Mucosa of descending colon (tissue), 3 donors: ENCODE measurements at places on chromosomes 13 and 19. TPM values are rescaled to one million over a fixed set of nuclear protein-coding genes. Genes with fewer than 3 reads are reported as not detected.
A peak's percentile ranks its signal among the peaks of the same experiment; 100 is the strongest.

The AMER2 gene
- total RNA-seq = not detected

The ZNF492 gene
- total RNA-seq = 0.07 TPM

- no peak for DNase-seq
These were observed 575.6 kb downstream of the DCT start for GRCh38 chr13:93903909-93904308.

The ZNF221 gene
- 1.9 TPM for total RNA-seq

The ETV2 gene
- 2.0 TPM for total RNA-seq

- DNase-seq = no peak
These were observed 1586.0 kb upstream of the PRR20A start for GRCh38 chr13:55554741-55555140.

DNA sequence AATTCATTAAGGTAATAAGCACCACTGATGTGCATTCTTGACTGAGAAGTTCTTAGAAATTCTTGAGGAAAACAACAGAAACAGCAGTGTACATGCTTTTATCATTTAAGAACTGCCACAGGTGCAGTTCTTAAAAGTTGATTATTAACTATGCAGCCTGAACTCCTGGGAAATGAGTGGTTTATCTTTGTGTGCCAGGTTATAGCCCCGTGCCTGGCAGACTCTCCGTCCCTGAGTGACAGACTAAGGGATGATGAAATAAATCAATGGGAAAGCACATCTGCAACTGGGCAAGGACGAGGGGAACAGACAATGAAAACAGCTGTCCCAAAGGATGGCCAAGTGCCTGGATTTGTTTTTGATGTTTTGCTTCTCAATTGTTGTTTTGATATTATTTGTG is 84.4 kb upstream of the SPATA13 start:
- DNase-seq = peak; percentile 60

DNA sequence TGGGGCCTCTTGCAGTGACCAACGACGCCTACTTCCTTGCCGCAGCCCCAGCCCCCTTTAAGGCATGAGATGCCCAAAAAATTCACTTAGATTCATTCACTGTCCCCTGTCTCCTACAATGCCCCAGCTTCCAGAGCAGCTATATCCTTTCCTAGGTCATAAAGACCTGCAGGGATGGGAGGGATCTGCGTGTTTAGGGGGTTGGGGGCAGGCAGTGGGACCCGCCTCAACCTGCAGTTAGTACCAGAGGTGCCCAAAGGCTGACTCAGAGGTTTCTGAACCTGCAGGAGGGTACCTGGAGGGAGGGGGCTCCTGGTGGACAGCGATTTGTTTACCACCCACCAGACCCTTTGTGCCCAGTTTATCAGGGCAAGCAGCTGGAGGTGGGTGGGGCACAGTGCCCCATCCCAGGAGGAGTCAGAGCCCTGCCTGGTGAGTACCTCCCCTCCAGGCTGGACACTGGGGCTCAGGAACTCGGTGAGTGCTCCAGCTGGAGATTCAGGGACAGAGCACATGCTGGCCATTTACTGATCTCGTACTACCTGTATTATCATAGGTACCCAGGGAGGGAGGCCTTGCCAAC is 10.1 kb downstream of the RPS28 start:
- peak; percentile 21 for DNase-seq

GRCh38 chr19:33157906-33158305 is 26.0 kb downstream of the WDR88 start:
- no peak for DNase-seq

- no peak for DNase-seq
These were observed 4.9 kb upstream of the OLFM2 start for GRCh38 chr19:9941231-9941630.

DNA sequence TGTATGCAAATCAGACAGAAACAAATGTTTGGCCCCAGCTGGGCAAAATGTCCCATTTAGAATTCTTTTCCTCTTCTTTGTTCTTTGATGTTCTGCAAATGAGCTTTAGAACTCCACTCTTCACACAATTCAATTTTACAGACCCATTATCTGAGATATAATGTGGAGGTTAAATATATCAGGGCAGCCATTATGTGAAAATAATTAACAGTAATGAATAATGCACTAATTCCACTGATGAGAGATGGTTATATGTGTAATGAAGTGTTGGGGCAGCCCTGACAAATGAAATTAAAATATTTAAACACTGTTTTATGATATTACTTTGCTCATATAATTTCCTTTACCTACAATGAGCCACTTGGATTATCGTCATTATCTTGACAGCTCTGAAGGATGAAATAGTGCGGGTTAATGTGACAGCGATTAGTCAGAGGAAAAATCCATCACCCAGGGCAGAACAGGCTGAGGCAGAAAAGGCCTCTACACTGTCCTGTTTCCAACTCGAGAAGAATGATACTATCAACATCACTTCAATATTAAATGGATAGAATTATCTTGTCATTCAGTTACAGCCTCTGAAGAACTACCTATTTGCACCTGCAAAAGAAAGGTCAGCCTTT is 321.1 kb downstream of the RBM26 start:
- DNase-seq = no peak

GRCh38 chr13:52195401-52195837 is 36.0 kb upstream of the NEK3 start:
- peak; percentile 87 for DNase-seq

The COX6B2 gene
- 16.6 TPM for total RNA-seq

The APOC4 gene
- total RNA-seq = not detected

DNA sequence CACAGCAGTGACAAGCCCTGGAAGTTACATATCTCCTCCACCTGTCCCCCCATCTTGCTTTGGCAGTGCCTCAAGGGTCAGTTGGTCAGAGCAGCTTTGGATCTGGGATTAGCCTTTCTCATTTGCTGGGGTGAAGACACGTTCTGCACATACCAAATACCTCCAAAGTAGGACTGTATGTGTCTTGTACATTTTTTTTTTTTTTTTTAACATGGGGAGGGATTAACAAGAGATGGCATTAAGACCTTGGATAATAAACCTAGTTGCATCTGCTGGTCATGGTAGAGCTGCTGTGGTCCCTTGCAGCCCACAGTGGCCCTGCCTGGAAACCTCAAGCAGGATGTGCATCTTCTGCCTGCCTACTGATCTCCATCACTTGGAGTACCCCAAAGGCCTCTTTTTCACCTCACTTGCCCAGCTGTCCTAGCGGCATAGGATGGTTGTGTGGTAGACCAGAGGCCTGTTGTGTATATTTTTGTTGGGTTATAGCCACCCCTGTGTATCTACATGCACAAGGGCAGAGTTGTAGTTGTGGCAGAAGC is 2.5 kb downstream of the RPS19 start:
- no peak for DNase-seq

DNA sequence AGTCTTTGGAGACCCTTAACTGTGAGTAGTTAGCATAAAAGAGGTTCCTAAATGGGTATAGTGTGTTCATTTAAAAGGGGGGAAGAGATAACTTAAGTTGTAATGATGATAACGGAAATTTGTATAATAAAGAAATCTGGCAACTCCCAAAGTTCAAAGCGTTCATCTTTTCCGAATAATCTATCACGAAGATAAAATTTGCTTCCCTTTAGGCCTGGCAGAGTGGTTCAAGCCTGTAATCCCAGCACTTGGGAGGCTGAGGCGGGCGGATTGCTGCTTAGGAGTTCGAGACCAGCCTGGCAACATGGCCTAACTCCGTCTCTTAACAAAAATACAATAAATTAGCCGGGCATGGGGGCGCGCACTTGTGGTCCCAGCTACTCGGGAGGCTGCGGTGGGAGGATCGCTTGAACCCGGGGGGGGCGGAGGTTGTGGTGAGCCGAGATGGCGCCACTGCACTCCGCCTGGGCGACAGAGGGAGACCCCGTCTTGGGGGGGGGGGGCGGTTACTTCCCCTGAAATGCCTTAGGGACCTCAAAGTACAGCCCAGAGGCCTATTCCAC is 934 bp downstream of the N4BP2L2 start:
- peak; percentile 44 for DNase-seq

DNA sequence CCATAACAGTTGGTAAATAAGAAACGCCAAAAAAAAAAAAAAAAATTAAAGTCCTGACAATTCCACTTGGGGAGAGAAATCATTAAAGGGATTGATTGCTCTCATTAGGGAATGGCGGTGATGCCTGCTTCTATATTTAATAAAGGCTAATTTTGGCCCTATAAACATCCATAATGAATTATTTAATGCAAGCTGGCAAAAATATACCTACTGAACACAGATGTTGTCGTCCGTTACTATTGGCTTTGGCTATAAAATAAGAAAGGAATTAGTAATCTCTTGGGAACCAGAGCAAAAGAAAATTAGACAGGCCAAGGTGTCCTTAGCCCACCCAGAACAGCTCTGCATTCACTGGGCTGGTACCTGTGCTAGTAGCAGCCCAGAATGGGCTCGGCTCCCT is 717.3 kb downstream of the DIAPH3 start:
- no peak for DNase-seq

The SYCN gene
- not detected for total RNA-seq

DNA sequence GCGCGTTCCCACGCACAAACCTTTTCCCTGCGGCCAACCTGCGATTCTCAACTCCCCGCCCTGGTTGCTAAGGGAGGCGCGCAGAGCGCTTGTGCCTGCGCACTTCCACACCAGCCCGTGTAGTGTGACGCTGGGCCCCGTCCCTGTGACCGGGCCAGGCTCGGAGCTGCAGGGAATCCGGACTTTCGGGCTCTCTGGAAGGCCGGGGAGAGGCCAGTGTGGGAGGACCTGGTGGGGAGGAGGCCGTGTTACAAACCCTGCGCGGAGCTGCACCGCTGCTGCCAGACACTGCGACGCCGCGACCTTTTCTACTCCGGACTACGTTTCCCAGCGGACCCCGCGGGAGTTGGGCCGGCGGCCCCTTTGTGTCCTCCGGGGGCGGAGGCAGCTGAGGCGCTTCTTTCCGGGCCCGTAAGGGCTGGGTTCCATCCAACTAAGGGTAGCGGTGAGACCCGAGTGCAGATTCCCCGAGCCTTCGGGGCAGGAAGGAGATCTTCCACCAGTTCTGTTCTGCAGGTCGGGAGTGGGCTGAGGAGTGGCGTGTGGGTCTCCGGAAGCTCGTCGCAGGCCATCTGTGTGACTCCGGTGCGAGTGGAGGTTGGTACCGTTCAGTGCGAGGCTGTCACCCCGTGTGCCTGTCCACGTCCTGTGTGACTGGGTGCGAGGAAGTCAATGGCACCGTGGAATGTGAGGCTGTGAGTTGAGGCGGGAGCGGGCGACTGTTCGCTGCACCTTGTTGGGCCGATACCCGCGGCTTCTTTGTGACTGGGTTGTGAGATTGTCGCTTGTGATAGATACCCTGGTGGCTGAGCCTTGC is at the start of gene ZNF570:
ZNF570 (plus strand) TSS at position 396 of the 817 bp plus-strand sequence. CDS start 999 bp downstream, outside the sequence.
- peak; percentile 92 for DNase-seq

GRCh38 chr13:75399168-75399878 is 82.6 kb downstream of the TBC1D4 start:
- no peak for DNase-seq

DNA sequence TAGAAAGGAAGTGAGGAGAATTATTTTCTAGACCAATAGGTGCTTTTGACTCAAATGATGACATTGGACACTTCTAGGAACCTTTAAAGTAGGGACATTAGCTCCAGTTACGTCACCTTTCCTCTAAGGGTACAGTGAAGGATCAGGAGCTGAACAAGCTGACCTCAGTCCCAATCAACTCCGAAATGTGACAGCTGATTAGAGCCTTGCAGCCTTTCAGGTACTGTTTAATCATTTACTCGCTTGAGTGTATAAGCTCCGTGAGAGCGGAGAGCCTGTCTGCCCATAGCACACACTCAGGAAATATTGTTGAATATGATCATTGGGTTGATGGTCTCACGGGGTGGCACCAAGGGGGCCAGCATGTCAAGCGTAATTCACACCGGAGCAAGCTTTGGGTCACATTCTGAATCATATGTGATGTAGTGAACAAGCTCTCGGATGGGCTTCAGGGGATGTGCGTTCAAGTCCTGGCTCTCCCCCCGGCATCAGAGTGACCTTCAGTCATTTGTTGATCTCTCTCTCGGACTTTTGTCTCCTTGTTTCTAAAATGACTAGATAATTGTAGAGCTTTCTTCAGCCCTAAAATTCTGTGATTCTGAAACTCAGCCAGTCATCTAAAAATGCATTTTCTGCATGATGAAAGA is 141.9 kb downstream of the ZIC5 start:
- DNase-seq = no peak

- no peak for DNase-seq
These were observed 13.4 kb downstream of the TECR start for GRCh38 chr19:14542711-14543328.

- DNase-seq = no peak
These were observed 447 bp downstream of the NFKBIB start for GRCh38 chr19:38900202-38900629.

GRCh38 chr19:1223018-1223855 is 14.6 kb downstream of the CBARP start:
- no peak for DNase-seq

The PBX4 gene
- total RNA-seq = 2.8 TPM

DNA sequence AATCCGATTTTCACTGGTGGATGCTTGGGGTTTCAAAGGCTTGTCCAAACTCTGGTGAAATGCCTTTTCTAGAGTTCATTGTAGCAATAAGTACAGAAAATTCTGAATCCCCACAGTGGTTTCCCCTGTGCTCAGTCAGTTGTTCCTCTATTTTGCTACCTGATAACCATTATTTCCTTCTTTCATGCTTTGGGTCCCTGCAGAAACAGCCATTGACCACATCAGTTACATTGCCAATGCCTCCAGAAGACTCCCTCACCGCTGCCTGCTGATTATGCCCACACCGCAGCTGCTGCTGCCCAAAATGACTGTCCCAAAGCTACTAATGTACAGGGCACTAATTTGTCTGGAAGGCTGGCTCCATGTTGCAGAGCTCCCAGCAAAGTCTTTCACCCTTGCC is 517.3 kb downstream of the KLF12 start:
- DNase-seq = no peak

The LILRB5 gene
- total RNA-seq = 12.2 TPM

GRCh38 chr13:83340170-83340569 is 542.1 kb downstream of the SLITRK1 start:
- DNase-seq = no peak

The CACNG6 gene
- not detected for total RNA-seq

The ADAT3 gene
- total RNA-seq = 12.5 TPM

GRCh38 chr19:12880551-12881171 is 588 bp downstream of the DNASE2 start:
- peak; percentile 70 for DNase-seq

GRCh38 chr13:39132286-39133230 is 94.3 kb downstream of the NHLRC3 start:
- DNase-seq = no peak

GRCh38 chr13:109000207-109000606 is 370.8 kb downstream of the MYO16 start:
- DNase-seq = no peak

The LILRB1 gene
- total RNA-seq = 4.9 TPM

- no peak for DNase-seq
These were observed 66.7 kb upstream of the LRCH1 start for GRCh38 chr13:46486270-46486669.

DNA sequence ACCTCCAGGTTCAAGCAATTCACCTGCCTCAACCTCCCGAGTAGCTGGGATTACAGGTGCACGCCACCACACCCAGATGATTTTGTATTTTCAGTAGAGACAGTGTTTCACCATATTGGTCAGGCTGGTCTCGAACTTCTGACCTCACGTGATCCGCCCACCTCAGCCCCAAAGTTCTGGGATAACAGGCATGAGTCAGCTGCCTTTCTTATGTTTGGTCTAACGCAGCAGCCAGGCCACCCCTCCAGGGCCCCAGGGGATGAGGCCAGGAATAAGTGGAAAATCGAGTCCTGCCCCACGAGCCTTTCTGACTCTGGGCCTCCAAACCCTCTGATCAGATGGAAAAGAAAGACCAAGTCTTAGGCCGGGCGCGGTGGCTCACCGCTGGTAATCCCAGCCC is 44.5 kb downstream of the CERS4 start:
- DNase-seq = no peak

- peak; percentile 54 for DNase-seq
These were observed 30.5 kb downstream of the ZSWIM4 start for GRCh38 chr19:13825489-13826441.

- DNase-seq = no peak
These were observed 25.5 kb downstream of the OR7A5 start for GRCh38 chr19:14809272-14810057.
